Fibroblast of the aortic adventitia (primary cell): ENCODE measurements at places on chromosomes 6 and 20. TPM values are rescaled to one million over a fixed set of nuclear protein-coding genes. Genes with fewer than 3 reads are reported as not detected.

CLDN20 gene
- total RNA-seq = not detected in 2 replicates

CRYBG1 gene
- 19.3 and 105 TPM in 2 replicates for total RNA-seq

MCCD1 gene
- total RNA-seq = not detected in 2 replicates

GJA1 gene
- 245 and 251 TPM in 2 replicates for total RNA-seq

NRSN1 gene
- not detected in 2 replicates for total RNA-seq

- no peak for DNase-seq
Measured at GRCh38 chr6:119476554-119476953, 127.0 kb upstream of the MAN1A1 start.

DNA sequence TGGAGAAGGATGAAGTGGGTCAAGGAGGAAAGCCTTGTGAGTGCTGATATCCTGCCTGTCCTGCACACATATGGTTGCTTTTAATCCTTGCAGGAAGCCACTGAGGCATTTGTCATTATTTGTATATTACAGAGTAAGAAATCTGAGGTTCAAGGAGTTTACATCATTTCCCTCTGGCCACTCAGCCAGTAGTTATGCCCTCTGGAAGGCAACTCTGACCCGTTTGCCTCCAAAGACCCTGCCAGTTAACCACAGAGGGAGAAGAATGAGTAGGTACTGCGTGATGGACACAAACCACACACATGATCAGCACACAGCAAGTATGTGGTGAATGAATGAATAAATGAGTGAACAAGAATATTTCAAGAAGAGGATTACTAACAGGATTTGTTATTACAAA, 7.9 kb upstream of the FAM210B start:
- no peak for DNase-seq

DNA sequence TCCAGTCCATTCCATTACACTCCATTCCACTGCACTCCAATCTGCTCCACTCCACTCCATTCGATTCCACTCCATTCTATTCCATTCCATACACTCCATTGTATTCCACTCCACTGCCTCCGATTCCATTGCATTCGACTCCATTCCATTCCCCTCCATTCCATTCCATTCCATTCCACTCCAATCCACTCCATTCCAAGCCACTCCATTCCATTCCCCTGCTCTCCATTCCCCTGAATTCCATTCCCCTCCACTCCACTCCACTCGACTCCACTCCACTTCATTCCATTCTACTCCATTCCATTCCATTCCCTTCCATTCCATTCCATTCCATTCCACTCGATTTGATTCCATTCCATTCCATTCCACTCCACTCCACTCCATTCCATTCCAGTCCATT, 25.7 kb upstream of the DEFB125 start:
- DNase-seq = no peak

DNA sequence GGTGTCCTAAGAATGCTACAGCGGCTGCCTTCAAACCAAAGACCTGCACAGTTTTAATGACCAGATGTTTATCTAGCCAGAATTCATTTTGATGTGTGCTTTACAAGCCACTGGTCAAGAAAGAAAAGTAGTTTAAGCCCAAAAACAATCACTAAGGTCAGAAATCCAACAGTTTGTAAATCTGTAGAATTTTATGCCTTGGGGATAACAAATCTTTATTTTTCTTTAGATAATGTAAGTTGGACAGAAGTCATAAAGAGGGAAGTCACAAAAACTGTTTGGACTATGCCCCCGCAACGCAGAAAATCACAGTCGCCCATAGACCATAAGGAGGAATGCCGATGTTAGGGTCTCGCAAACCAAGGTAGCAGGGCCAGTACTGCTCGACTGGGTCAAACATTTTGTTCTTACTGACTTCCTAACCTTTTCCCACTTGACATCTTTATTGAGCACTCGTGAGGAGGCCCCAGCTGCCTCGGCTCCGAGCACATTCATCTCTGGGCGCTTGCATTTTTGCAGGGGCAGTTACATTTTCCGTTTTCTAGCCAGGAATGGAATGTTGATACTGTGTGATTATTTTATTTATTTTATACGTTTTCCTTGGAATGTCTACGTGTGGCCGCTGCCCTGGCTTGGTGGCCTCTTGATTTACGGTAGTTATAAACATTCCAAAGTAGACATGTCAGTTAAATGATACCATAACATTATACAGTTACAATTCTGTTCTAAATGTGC, 56.7 kb upstream of the APCDD1L start:
- no peak for DNase-seq

DNA sequence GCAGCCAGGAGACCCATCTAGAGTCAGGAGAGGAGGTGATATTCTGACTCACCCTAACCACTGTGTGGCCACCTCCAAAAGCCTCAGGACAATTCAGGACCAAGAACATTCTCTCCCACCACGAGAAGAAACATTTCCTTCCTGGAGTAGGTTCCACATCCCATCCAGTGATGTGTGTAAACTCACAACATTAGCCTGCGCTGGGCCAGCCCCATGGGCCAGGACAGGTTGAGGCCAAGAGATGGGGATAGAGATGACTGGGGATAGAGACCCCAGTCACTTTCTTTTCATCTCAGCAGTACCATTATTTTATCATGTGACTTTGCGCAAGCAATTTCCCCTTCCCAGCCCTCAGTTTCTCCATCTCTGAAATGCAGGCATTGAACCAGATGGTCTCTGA, 126.6 kb upstream of the PTPRT start:
- DNase-seq = no peak

DNA sequence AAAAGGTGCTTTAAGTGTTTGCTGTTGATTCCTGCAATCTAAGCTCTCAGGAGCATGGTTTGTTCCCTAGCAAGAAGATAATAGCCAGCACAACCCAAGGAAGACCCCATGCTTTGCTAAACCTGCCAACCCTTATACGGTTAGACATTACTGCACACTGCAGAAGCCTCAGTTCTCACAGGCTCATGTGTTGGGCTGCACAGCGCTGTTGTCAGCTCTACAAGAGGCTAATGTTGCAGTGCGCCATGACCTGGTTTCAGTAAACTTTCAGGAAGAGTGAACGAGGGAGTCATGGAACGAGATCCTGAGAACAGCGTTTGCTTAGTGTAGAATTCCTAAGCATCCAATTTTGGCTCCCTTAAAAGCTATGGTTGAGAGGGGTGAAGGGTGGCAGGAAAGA, 218.5 kb downstream of the ARHGAP18 start:
- DNase-seq = no peak

DNA sequence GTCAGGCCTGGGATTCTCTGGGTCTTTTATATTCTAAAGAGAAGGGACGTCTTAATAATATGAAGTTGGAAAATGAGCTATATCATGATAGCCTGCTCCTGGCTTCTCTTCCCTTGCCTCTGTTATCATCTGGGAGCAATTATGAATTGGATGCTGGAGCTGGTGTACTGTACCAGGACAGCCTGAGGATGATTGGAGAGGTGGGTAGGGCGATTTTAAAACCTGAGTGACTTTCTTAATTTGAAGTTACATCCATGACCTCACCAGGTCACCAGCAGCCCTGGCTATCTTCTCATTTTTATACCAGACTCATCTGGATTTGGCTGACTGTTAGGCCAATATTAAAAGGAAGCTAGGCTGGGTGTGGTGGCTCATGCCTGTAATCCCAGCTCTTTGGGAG, 317.6 kb downstream of the CLIC5 start:
- DNase-seq = peak; percentile 91

GRCh38 chr6:43801495-43802181, 31.6 kb downstream of the VEGFA start:
- DNase-seq = no peak

- peak; percentile 25 for DNase-seq
Measured at GRCh38 chr6:46990031-46990644, 52.0 kb downstream of the ADGRF1 start.

- DNase-seq = no peak
Measured at GRCh38 chr6:155351273-155352129, 37.2 kb upstream of the TFB1M start.

- no peak for DNase-seq
Measured at GRCh38 chr6:101263596-101263995, 129.9 kb upstream of the GRIK2 start.

- no peak for DNase-seq
Measured at GRCh38 chr6:37372116-37372515, 18.3 kb downstream of the RNF8 start.

- DNase-seq = peak; percentile 62
Measured at GRCh38 chr6:29589423-29590048, 4.6 kb downstream of the OR2H2 start.

DNA sequence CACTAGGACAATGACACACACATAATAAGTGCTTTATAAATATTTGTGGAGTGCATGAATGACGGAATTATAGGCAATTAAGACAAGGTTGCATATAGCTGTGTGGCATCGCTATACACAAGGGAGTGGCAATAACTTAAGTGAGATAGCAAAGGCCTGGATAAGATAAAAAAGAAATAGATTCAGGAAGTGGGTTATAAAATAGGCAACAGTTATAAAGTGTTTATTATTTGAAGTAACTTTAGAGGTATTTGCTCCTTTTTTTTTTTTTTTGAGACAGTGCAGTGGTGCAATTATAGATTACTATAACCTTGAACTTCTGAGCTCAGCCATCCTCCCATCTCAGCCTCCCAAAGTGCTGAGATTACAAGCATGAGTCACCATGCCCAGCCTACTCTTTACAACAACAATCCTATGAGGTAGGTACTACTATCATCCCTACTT, 75.9 kb upstream of the LOC128125822 start:
- no peak for DNase-seq

GRCh38 chr20:3307725-3308124, 68.7 kb upstream of the SLC4A11 start:
- DNase-seq = no peak

- peak; percentile 99 for DNase-seq
Measured at GRCh38 chr6:25193460-25194171, 85.6 kb upstream of the CARMIL1 start.

DNA sequence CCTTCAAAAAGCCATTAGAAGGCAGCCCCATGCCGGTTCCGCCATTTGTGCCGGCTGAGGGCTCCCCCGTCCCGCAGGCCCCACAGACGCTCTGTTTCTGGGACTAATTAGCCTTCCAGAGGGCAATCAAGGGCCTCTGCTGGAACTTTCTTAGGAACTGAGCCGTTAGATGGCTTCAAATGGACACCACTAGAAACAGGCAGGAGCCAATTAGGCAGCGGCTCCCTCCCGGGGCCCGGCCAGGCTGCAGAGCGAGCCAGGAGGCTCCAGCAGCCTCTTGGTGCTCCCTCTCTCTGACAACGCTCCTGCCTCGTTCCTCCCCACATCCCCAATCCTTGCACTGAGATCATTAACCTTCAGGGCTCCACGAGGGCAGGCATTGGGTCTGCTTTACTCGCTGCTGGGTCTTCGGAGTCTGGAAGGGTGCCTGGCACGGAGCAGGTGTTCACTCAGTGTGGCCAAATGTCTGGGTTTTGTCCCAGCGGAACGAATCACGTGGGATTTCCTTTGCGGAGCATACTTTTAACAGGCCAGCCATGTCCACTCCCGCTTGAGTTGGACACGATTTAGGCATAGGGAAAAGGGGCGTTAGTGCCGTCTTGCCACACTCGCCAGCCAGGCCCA, 98.3 kb downstream of the TMEM242 start:
- DNase-seq = no peak

DNA sequence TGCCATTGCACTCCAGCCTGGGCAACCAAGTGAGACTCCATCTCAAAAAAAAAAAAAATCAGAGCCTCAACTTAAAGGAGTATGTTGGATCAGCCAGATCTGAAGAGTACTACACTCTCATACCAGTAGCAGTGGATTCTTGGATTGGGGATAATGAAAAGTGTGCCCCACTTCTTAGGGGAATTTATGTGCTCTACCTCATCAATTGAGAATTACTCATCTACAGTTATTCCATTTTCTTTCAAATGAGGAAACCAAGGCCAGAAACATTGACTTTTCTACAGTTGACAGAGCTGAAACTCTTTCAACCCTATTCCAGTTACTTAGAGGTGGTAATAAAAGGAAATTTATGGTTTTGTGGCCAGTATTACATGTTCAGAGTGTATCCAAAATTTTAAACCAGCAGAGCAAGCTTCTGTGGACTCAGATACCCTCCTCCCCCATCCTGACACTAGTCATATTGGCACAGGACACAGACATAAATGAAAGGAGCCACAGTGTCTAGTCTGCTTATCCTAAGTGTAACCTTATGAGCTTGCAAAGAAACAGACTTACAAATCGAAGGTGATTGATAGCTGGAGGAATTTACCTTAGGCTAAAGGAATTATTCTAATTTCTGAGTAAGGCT, 51.2 kb downstream of the ORC3 start:
- DNase-seq = no peak

- DNase-seq = no peak
Measured at GRCh38 chr6:97133067-97133466, 149.9 kb downstream of the MMS22L start.

DNA sequence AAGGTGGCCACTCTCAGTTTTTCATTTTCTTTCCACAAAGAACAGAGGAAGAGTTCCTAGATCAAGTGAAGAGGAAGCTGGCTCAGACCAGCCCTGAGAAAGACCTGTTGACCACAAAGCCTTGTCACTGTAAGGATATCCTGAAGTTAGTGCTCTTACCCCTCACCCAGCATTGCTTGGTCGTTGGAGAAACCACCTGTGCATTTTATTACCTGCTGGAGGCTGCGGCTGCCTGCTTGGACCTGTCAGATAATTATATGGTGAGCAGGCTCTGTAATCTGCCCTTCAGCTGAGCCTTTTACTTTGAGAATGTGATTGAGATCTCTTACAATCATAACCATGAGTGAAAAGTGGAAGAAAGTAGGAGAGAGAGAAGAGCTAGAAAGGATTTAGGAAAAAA, 21.9 kb downstream of the TREML1 start:
- DNase-seq = no peak

DNA sequence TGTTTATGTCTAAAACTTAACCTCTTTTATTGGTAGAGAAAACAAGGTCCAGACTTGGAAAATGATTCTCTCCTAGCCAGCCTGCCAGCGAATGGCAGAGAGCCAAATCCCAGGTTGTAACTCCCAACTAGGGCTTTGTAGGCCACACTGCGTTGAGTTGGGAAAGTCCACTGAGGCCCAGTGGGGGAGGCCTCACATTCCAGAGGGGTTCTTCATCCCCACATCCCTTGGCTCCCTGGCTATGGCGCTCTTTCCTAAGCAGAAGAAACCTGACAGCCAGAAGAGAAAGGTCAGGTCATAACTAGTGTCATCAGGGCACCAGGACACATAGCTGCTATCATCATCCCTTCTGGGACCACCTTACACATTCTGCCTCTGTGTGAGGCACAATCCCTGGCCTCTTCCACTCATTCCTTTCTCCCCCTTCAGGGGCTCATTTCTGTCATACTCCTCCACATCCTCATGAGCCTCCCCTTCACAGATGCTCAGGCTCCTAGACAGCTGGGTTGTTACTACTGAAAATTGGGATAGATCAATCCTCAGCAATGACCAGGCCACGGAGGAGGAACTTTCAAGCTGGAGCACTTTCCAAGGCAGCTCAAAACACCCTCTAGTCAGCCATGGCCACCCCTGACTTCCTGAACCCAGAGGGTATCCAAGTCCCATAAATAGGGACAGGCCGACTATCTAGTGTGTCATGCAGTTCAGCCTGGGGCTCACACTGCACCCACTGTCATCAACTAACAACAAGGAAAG, 48.6 kb downstream of the TCP11 start:
- DNase-seq = peak; percentile 61

DNA sequence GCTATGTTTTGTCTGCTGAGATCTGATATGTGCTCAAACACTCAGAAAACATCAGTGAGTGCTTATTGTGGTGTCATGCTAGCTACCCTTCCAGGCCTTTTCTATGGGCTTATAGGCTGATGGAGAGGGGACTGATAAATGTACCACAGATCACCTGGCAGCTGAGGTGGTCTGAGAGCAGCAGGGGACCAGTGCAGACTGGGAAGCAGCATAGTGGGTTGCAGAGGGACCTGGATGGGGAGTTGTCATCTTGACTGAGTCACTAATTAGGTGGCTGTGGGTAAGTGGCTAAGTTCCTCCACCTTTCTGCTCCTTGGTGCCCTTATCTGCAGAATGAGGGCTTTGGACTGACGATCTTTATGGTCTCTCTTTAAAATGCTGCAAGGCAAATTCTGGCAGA, 2.8 kb downstream of the TMEM200A start:
- DNase-seq = no peak
